ENCODE measurements at places on chromosomes 4 and X. TPM values are rescaled to one million over a fixed set of nuclear protein-coding genes. Genes with fewer than 3 reads are reported as not detected.

- no peak for DNase-seq
Measured at GRCh38 chr4:48193921-48194468, 59.9 kb upstream of the TXK start.

DNA sequence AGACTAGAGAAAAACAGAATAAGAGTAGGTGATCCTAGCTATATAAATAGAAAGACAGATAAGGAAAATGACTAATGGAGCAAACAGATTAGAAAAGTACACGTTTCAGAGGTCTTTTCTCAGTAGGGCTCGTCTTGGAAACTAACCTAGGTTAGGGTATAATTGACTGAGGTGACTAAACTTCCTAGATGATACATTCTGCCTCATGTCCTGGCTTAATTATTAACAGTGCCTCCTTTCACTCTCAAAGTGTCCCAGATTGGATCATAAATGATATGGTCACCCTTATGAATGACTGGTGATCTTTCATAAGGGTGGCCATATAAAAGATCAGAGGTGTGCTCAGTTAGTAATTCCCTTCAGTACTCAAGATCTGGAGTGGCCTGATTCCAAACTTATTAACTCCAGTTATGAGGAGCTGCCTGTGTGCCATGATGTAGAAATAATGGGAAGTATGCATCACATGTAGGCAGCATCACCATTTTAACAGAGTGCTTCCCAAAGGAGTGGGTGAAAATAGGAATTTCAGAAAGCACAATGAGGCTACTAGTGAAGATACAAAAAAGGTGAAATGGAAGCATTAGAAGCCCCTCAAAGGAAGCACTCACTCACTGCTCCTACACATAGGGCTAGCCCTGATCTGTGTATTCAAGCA is 14.7 kb upstream of the GRIA3 start:
- DNase-seq: no peak

GRCh38 chr4:89298788-89299152 is 8.8 kb downstream of the GPRIN3 start:
- DNase-seq: no peak

- DNase-seq: no peak
Measured at GRCh38 chrX:49111791-49112190, 11.7 kb downstream of the GPKOW start.

DNA sequence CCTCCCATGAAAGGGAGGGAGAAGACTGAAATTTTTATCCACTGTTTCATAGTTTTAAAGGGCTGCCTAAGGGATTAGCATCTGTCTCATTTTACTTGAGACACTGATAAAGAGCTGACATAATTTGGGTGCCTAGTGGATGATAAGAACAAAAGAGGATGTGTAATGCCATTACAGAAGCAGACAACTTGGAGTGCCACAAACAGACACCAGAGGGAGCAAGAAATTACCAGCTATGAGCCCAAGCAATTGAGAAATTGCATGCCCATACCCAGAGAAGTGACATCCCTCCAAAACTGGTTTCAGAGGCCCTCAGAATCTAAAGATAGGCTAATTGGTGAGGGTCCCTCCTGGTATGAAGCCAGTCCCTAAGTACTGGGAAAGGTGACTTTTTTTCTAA is 38.5 kb upstream of the POU3F4 start:
- no peak for DNase-seq

GRCh38 chr4:39357002-39357401 is 9.2 kb downstream of the RFC1 start:
- DNase-seq: no peak

GRCh38 chr4:84849051-84849640 is 117.3 kb downstream of the WDFY3 start:
- DNase-seq: no peak

GRCh38 chr4:145734576-145735346 is 54.8 kb downstream of the C4orf51 start:
- DNase-seq: no peak

DNA sequence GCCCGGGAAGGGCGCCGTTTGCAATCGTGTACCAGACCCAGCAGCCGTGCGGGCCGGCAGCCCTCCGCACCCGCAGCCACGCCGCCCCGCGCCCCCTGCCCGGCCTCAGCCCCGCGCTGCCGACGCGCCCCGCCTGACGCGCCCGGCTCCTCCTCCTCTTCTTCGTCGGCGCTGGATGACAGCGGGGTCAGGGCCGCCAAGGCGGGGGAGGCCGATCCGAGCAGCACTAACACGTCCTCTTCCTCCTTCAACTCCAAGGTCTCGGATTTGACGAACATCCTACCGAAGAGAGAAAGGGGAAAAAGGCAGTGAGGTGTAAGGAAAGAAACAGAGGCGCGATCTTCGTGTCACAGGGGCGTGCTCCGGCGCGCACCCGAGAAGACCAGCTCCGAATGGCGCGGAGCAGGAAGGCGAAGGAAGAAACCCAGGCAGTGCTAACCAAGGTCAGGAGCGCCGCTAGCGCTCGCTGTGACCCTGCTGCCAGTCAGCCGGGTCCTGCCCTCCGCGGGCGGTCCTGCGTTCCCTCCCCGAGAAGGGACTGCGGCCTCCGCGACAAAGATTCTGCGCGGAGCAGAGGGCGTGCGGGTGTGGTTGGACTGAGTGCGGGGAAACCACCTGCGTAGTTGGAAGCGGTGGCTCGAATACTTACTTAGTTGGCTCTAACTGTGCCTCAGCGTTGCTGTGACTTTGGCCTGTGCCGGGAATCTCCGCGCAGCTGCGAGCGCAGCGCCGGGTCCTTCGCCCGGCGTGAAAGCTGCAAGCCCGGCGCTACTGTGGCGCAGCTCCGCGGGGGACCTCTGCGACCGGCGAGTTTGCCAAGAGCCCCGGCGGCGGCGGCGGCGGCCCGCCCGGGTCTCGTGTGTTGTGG is 548 bp downstream of the NEUROG2 start:
- no peak for DNase-seq

GRCh38 chr4:153083447-153083947 is 120.7 kb upstream of the TRIM2 start:
- DNase-seq: no peak

GRCh38 chr4:62816566-62816965 is 1592.7 kb downstream of the TECRL start:
- peak; percentile 30 for DNase-seq

DNA sequence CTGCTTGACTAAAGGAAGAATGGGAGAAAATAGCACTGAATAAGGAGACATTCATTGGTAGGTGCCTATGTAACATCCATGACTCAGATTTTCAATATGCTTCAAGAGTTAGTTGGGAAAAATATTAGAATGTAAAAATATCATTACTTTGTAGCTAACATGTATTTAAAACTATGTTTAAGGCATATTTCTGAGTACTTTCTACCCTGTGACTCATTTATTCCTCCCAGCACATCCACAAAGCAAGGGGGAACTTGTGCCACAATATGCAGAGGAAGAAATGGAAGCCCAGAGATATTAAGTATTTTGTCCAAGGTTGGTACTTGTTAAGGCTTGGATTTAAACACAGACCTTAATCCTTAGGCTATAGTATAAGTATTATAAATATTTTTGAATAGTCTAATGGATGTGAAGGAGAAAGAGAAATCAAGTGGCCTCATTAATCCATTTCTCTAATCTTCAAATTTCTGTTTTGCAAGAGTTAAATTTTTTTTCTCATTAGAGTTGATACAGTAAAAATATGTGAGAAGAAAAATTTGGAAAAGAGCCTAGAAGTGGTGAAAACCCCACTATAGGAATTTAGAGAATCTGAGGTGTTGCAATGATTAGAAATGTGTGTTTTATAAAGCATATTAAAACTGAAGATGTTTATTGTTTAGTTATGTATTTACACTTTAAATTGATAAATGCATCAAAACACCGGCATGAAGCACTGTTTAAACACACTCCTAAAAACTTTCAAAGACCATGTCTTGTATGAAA is 149.3 kb upstream of the GYPA start:
- no peak for DNase-seq

GRCh38 chr4:171812333-171812664 is 905 bp upstream of the GALNTL6 start:
- DNase-seq: no peak

DNA sequence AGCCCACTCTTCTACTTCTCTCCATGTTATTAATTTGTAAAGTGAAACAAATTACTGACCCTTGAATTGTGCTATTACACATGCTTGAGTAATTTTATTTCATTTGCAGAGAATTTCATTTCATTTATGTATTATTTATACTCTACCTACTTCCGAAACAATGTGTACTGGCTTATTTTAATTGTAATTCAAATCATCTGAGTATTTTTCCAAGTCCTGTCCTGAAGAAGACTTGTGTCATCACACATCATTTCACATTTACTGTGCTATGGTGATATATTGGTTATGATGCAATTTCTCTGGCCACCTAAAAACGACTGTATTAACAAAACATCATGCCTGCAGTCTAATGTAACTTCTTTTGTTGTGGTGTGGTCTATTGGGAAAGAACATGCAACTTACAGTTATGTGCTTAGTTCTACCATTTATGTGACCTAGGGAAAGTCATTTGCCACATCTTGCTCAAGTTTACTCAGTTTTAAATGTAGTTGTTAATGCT is 384.5 kb downstream of the RPA4 start:
- no peak for DNase-seq

DNA sequence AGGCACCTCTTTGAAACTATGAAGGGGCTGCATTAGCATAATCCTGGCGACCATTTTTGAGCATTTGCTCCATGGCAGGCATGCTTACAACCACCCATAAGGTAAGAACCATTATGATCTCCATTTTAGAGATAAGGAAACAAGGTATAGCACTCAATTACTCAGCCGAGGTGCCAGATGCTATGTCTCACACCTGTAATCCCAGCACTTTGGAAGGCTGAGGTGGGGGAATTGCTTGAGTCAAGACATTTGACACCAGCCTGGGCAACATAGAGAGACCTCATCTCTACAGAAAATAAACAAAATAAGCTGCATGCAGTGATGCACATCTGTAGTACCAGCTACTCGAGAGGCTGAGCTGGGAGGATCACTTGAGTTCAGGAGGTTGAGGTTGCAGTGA is 43.6 kb downstream of the TIGD4 start:
- no peak for DNase-seq

DNA sequence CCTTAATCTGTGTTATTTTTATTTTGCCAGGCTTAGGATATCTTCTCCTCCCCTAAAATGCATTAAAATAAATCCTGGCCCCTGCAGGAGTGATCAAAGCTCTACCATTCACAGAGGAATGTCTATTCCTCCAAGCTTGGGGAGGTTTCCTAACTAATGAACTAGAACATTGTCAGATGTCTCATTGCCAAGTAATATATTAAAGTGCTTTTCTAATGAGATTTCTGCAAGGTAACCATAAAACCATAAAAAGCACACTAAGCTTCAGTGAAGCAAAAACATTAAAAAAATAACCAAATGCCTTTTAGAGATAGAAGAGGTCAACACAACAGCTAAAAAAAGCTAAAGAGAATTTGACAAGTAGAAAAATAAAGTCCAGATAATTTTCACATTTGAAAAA is 34.8 kb downstream of the IGFBP7 start:
- no peak for DNase-seq

GRCh38 chrX:44282753-44283152 is 60.7 kb downstream of the EFHC2 start:
- DNase-seq: no peak

DNA sequence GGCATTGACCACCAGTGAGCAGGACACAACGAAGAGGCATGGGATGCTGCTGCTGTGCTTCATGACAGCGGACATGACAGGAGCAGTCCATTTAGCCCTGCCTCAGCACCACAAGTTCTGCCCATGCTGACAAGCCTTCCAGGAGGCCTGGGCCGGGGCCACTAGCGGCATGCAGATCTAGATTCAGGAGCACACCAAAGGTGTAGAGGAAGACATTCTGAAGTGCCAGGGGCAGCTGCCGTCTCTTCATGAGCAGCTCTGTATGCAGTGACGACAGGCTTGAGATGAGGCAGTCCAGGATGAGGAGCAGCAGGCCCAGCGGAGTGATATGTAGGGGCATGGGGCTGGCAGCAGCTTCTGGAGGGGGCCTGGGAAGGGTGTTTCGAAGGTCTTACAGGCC is 38.5 kb upstream of the SLC4A4 start:
- DNase-seq: no peak

Gene DCAF12L1
- not detected for total RNA-seq

Gene DCLK2
- total RNA-seq: 13.6 TPM

Gene RHOH
- 2.5 TPM for total RNA-seq

Gene CTAG1B
- total RNA-seq: not detected

Gene TMSB15A
- total RNA-seq: not detected

Gene GLUD2
- total RNA-seq: 7.2 TPM

Gene LINC00632
- total RNA-seq: 1,334 TPM

Gene DBET
- not detected for total RNA-seq

Data from sciatic nerve (tissue), 2 donors.